ENCODE measurements at places on chromosomes 11 and 22.

GRCh38 chr11:64762277-64762673 lies 2.5 kb upstream of the PYGM start:
- no peak for DNase-seq

GRCh38 chr11:125494974-125495725 lies 915 bp downstream of the FEZ1 start:
- peak; percentile 9 for DNase-seq

DNA sequence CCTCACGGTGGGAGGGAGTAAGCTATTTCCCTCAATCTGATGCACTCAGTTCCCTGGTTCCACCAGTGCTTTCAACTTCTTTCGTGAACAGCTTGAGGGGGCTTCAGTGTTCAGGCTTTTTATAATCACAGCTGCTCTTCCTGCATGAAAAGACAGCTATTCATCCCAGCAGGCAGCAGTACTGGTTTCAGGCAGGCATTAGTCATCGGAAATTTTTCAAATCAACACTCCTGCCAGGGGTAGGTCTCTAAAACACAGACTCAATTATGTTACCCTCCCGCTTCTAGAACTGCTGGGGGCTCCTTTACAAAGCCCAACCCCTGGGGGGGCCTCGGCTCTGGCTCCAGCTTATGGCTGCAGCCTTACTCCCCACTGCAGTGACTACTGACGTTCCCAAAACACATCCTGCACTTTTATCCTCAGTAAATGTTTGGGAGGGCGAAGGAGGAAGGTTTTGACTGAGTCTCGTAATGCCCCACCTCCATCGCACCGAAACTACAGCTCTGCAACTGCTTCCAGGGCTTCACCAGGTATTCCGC lies 5.8 kb downstream of the POLDIP3 start:
- no peak for DNase-seq

- peak; percentile 99 for DNase-seq
Measured at GRCh38 chr11:121367001-121367843, 74.7 kb downstream of the SC5D start.

DNA sequence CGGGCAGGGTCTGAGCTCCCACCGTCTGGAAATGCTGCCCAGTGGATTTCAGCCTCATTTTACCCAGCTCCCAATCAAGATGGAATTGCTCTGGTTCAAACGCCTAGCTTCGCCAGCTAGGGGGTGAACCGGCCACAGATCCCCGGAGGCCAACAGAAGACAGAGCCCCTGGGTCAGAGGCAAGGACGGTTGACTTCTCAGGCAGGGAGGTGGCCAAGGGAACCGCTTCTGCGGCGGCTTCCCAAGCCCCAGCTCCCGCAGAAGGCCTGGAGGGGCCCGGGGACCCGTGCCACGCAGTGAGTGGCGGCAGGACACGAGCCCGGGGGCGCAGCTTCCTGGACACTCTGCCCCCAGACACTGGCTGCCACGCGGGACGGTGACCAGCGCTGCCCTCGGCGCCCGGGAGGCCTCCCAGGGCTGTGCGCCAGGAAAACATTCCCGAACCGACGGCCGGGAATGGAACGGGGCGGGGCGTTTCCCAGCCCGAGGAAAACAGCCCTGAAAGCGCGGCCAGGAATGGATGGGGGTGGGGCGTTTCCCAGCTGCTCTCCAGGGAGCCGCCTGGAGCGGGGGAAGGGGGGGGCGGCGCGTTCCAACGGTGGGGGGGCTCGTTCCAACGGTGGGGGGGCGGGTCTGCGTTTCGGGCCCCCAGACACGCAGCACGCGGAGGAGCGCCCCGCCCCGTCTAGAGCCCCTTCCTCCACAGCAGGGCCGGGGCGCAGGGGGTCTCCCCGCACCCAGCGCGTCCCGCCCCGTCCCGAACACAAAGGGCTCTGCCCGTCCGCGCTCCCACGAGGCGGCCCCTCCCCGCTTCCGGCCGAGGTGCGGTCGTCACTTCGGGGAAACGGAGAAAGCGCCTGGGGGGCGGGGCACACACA lies 13.5 kb upstream of the B4GALNT4 start:
- DNase-seq: no peak

GRCh38 chr11:116981266-116981885 lies 116.9 kb downstream of the SIK3 start:
- DNase-seq: no peak

GRCh38 chr11:86984701-86985100 lies 29.5 kb upstream of the FZD4 start:
- no peak for DNase-seq

- DNase-seq: no peak
Measured at GRCh38 chr11:133175103-133175502, 357.2 kb downstream of the OPCML start.

- no peak for DNase-seq
Measured at GRCh38 chr11:59193587-59194130, 19.1 kb downstream of the MPEG1 start.

GRCh38 chr11:64095273-64095817 lies 59.6 kb downstream of the FLRT1 start:
- peak; percentile 80 for DNase-seq

- DNase-seq: peak; percentile 44
Measured at GRCh38 chr11:102347462-102348370, 702 bp downstream of the BIRC2 start.

- no peak for DNase-seq
Measured at GRCh38 chr11:65897020-65897471, 3.1 kb downstream of the FOSL1 start.

DNA sequence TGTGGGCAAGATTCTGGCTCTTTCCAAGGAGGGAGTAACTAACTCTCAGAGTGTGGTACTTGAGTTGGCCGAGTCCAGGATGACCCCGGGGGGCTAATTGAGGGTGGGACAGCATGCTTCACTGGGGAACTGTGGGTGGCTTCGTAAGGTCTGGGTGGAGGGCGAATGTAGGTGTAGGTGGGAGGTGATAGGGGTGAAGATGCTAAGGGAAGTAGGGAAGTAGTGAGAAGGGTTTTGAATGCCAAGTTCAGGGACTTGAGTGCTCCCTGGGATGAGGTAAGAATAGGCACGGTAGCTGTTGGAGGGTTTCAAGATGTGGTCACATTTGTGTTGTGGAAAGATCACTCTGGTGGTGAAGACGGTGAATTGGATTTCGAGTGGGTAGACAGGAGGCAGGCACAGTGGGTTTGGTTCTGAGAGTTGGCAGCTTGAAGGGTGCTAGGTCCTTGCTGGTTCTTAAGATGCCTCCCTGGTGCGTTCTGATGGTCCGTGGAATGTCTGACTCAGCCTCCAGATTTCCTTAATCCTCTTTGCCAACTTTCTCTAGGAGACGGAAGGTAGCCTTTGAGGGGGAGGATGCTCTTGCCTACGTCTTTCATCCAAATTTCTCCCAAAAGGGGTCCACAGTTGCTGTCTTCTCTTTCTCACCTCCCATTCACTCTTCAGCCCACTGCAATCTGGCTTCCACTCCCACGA lies 2.5 kb upstream of the DNAL4 start:
- DNase-seq: no peak

DNA sequence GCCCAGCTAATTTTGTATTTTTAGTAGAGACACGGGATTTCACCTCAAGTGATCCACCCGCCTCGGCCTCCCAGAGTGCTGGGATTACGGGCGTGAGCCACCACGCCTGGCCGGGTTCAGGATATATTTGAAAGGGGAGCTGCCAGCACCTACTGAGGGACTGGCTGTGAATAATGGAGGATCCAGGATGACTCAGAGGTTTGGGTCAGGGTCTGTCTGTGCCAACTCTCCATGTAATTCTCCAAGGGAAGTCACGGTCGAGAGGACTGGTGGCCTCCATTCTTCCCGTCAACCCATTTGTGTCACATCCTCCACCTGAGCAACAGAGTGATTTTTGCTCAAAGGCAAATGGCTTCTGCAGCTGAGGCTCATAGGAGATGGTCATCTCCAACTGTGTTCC lies 3.6 kb upstream of the ARRB1 start:
- DNase-seq: no peak

- DNase-seq: no peak
Measured at GRCh38 chr22:38868886-38869381, 3.1 kb downstream of the CBX6 start.

- DNase-seq: no peak
Measured at GRCh38 chr11:2593393-2593950, 106.3 kb downstream of the KCNQ1OT1 start.

GRCh38 chr11:68138237-68138636 lies 17.0 kb upstream of the CHKA start:
- peak; percentile 63 for DNase-seq

GRCh38 chr11:111440416-111441205 lies 61.5 kb upstream of the POU2AF1 start:
- no peak for DNase-seq

DNA sequence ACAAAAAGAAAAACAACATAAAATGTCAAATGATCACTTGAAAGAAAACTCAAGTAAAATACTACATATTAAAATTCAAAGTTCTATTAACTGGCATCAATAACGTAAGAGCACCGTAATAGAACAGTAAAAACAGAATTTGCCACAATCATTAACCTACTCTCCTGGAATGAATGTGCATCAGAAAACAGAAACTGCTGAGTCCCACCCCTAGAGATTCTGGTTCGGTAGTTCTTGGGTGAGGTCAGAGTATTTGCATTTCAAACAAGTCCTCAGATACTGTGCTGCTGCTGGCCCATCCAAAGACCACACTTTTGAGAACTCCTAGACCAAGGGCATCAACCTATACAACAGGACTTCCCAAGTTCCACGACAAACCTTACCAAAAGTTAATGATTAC lies 23.5 kb downstream of the PITPNB start:
- DNase-seq: no peak

DNA sequence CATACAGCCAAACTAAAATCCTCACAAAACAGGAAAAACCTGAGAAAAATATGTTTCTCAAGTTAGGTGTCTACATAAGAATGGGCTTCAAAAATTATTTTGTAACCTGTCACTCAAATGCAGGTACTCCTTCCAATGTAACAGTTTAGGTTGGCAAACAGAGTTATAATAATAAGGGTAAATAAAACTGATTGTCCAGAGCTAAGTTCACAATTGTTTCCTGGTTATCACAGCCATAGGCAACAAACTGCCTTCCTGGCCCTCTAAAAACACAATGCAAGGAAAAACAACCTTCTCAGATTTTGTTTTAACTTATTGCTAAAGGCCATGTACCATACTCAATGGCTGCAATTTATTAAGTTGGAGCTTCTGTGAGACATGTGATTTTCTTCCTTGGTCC lies 36.4 kb downstream of the SNX19 start:
- no peak for DNase-seq

DNA sequence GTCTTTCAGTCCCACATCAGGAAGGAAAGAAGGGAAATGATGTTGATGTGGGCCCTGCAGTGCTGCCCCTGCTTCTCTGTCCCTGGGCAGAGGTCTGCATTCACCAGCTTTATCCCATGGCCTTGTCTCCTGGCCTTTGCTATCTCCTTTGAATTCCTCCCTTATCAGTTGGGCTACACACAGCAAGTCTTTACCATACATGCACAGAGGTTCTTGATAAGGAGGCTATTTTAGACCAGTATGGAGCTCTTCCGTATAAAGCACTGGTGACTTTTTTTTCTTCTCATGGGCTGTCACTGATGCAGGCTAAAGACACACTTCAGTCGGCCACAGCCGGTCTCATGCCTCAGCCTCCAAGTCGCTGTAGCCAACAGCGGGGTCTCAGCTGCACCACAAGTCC lies 20.2 kb downstream of the MYO18B start:
- DNase-seq: no peak

DNA sequence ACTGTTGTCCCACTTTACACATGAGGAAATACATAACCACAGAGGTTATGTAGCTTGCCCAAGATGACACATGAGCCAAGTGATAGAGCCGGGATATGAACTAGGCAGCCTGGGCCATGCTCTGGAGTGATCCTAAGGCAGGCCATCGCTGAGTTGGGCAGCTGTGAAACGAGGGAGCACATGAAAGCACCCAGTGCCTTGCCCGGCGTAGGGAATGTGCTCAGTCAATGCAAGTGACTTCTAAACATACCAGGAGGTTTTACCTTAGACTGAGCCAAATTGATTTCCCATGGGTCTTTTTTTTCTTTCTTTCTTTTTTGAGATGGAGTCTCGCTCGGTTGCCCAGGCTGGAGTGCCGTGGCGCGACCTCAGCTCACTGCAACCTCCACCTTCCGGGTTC lies 10.5 kb downstream of the GRIK4 start:
- DNase-seq: no peak

DNA sequence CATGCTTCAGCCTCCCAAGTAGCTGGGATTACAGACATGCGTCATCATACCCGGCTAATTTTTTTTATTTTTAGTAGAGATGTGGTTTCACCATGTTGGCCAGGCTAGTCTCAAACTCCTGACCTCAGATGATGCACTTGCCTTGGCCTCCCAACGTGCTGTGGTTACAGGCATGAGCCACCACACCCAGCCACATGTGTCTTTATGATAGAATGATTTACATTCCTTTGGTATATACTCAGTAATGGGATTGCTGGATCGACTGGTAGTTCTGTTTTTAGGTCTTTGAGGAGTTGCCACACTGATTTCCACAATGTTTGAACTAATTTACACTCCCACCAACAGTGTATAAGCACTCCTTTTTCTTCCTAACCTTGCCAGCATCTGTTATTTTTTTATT lies 276.2 kb downstream of the METTL15 start:
- DNase-seq: no peak

DNA sequence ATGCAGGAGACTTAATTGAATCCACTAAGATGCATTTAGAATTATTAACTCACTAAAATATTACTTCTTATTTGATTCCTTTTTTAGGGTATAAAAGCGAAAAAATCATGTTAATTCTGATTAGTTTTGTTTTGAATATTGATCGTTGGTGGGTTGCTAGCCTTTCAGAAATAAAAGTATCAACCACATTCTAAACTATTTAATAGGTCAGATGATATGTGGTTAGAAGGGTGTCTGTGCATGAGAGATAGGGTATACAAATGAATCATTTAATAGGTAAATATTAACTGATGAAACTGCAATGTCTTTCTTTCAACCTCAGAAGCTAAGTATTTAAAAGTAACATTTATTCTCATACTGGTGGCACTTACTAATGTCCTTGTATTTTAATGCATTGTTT lies 515.1 kb downstream of the CNTN5 start:
- DNase-seq: no peak

DNA sequence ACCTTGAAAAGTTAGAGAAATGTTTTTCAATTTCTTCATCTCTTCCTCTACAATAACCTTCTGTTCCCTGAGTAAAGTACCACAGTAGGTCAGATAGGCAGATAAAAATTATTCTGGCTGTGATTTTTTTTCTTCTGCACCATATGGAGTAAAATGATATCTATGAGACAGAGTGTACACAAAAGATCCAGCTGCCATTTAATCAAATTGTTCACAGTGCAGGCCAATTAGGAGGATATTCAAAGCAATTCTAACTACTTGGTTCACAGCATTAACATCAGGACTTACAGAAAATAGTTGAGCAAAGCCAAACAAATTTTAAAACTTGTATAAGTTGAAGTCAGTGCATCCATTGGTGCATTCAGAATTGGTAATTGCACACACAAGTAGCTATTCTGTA lies 147.9 kb upstream of the LUZP2 start:
- no peak for DNase-seq

DNA sequence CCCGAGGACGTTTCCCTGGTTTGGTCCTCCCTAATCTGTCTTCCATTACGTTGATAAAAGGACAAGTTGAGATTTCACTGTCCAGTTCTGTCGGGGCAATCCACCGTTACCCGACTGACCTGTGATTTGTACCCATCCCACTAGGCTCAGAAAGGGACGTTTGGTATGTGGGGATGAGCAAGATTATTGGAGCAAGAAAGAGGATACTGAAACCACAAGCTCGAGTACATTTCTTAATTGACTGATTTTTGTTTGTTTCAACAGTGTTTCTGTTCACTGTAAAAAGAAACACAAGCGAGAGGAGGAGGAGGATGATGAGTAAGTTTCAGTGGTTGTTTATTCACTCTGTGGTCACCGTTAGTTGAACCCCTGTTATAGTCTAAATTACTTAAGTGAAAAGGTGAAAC lies 969 bp downstream of the CCDC117 start:
- DNase-seq: no peak

GRCh38 chr11:73028611-73029010 lies 113.5 kb downstream of the FCHSD2 start:
- DNase-seq: no peak
